ENCODE measurements at places on chromosomes 2 and 18.

DNA sequence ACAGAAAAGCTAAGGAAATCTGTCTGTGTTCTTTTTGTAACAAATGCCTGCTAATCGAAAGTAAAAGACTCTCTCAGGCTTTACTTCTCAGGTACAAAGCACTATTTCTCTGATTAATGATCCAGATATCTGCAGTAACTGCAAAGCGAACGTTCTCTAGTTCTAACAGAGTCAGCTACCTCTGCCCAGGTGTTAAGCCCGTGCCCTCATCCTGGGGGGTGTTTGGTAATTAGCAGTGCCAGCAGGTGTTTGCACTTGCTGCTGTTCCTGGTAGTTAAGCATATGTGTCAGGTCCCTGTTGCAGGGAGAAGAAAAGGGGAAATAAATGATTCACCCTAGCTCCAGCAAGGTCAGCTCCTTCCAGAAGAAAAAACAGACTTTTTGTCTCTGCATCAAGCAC is 58.8 kb upstream of the CRIM1 start:
- peak; percentile 14 for DNase-seq

DNA sequence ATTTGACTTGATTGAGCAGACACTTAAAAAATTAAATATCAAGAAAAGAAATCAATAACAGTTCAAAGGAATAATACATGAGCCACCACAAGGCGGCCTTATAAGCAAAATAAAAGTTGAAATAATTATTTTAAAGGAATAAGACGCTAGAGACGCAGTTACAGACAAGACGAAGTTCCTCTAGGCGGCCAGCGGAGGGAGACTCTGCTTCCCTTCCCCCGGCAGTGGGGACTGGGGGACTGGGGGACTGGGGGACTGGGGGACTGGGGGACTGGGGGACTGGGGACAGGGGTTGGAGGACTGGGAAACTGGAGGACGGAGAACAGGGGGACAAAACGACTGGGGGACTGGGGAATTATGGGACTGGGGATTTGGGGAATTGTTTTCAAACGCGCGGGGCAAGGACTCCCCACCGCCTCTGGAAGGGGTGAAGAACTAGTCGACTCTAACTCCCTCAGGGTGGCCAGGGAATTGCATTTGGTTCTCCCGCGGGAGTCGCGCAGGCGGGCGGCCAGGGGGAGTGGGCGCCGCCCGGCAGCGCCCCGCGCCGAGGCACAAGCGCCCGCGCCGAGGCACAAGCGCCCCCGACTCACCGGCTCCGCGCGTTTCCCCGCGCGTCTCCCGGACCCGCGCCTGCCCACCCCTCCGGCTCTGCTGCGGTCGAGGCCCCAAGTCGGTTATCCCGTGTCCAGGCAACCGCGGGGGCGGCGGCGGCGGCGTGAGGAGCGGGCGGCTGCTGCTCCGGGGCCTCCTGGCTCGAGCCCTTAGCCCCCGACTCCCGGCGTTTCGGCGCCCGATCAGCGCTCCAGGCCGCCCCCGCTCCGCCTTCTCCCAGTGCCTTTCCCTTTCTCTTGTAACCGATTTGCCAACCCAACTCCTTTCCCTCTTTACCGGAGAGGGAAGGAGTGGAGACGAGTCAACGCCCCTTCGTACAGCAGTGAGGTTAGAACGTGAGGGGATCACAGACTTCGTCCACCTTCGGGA is at the start of gene CCDC178:
Gene CCDC178 (minus strand): TSS at position 662 of the 984 bp plus-strand sequence. CDS start 28,633 bp downstream, outside the sequence.
- DNase-seq: peak; percentile 74

GRCh38 chr18:63142594-63143225 is 176.9 kb downstream of the BCL2 start:
- DNase-seq: no peak

DNA sequence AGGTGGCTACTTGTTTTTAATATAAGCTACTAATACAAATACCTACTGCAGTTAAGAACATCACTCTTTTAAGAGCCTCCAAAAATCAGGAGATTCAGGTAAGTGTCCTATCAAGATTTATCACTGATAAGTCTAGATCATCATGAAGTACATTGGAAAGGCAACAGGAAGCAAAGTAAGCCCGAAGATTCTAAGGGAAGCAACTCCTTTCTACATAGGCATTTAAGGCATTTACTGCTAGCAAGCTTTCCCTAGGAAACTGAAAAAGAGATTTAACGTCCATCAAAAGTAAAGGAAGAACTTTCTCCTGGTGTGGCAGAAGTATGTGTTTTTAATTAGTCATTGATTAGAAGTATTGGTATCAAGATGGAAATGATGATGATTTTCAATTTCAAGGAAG is 3.7 kb downstream of the STK17B start:
- peak; percentile 79 for DNase-seq

- DNase-seq: no peak
Observed at GRCh38 chr2:136381722-136382633, 264.0 kb upstream of the CXCR4 start.

- DNase-seq: peak; percentile 23
Observed at GRCh38 chr2:13558368-13558767, 841.6 kb downstream of the TRIB2 start.

- DNase-seq: no peak
Observed at GRCh38 chr2:54514822-54515569, 58.9 kb downstream of the SPTBN1 start.

- peak; percentile 62 for DNase-seq
Observed at GRCh38 chr18:58639751-58640427, 11.0 kb upstream of the ALPK2 start.

DNA sequence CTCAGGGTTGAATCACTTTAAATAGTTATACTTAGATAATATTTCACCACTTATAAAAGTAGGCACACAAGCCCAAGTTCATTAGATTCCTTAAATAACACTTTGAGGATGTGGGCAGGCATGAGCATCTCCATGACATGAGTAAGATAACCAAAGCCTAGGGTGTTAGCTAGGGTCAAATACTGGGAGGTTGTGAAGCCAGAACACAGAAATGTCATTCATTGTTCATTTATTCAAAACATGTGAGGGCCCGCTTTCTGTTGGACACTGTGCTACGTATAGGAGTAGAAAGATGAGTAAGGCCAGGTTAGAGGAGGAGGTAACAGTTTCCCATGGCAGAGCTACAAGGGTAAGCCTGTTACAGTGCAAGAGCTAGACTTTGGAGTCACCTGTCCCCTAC is 93.5 kb upstream of the NEDD4L start:
- no peak for DNase-seq

DNA sequence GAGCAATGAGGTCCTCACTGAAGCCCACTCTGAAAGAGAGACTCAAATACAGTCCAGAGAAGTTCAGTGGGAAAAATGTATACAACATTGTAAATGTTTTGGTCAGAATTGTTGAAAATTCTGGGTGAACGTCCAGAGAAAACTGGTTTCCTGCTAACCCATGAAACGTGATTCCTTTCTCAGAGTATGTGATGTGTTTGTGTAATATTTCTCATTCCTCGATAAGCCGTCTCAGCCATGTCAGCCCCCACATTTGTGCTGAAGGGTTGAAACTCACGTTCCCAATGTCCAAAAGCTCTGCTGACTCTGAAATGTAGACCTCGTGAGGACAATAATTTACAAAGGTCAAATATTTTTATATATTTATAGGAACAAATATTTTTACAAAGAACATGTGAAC is 51.6 kb downstream of the BMP10 start:
- DNase-seq: no peak

DNA sequence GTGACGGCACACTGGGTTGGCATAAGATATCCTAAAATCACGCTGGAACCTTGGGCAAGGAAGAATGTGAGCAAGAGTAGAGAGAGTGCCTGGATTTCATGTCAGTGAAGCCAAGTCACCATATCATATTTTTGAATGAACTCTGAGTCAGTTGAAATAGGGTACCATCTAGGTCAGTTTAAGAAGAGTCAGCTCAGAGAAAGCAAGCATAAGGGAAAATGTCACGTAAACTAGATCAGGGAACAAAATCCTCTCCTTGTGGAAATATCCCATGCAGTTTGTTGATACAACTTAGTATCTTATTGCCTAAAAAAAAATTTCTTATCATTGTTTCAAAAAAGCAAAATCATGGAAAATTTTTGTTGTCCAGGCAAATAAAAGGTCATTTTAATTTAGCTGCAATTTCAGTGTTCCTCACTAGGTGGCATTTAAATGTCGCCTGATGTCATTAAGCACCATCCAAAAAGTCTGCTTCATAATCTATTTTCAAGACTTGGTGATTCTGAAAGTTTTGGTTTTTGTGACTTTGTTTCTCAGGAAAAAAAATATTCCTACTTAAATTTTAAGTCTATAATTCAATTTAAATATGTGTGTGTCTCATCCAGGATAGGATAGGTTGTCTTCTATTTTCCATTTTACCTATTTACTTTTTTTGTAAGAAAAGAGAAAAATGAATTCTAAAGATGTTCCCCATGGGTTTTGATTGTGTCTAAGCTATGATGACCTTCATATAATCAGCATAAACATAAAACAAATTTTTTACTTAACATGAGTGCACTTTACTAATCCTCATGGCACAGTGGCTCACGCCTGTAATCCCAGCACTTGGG is 19.6 kb downstream of the RSAD2 start:
- DNase-seq: peak; percentile 29

DNA sequence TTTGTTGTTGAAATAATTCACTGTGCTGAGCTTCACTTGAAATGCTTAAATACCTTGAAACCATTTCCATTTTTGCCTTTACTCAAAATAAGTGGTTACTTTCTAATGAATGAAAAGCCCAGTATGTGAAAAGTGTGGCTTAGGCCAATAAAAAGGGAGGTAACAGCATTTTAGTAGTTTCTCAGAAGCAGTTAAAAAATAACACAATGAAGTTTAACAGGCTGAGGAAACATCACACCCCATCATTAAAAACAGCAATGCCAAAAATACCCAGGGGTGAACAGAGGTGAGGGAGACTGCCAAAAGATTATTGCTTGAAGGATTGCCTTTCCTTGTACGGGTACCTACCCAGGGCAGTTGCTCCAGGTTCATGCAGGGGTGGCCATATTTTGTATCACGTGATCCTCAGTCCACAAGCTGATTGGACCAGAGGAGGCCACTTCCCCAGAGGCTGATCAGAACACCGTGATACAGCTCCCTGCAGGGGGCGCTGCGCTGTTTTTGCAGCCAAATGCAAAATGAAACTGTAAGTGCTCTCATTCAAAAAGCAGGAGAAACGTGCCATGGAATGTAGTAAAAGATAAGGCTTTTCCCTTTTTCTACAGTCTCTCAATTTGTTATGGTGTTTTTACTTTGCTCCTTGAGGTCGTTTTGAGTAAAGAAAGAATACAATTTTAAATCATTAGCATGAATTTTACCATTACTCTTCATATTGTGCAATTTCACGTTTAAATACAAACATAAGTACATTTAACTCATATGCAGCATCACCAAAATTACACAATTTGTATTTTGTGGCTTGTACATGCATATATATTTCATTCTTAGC is 70.2 kb upstream of the SH3BP4 start:
- peak; percentile 93 for DNase-seq

- DNase-seq: peak; percentile 55
Observed at GRCh38 chr2:146412625-146413024, 1432.2 kb upstream of the ACVR2A start.

DNA sequence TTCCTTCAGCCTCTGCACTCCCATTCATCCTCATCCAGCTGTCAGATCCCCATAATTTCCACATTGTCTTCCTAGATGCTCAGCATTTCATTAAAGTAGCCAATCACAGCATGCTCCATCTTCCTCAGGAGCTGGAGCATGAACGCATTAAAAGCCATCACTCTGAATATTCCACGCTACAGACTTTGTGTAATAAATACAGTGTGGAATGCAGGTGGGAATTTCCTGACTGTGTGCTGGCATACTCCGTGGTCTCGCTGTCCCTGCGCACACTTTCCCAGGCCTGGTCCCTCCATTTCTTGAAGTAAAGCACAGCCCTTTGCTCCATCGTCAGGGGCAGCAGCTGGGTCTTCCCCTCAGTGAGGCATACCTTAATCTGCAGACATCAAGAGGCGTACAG is 123.7 kb upstream of the NCK2 start:
- DNase-seq: no peak

DNA sequence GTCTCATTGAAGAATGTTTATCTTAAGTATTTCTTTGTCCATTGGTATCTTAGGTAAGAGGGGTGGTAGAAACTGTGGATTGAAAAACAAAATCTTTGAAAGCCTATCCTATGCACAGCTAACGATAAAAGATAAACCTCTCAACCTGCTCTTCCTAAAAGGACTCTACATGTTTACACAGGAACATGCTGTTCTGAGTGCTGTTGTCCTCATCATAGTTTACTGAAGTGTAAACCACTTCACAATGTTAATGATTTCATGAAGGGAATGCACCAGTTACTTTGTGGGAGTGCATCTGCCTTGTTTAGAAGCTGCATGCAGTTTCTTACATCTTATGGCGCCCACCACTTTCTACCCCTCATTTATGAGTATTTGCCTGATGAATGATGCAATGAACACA is 1.2 kb downstream of the ACMSD start:
- DNase-seq: no peak

GRCh38 chr2:66271777-66272176 is 163.1 kb upstream of the MEIS1 start:
- DNase-seq: no peak

DNA sequence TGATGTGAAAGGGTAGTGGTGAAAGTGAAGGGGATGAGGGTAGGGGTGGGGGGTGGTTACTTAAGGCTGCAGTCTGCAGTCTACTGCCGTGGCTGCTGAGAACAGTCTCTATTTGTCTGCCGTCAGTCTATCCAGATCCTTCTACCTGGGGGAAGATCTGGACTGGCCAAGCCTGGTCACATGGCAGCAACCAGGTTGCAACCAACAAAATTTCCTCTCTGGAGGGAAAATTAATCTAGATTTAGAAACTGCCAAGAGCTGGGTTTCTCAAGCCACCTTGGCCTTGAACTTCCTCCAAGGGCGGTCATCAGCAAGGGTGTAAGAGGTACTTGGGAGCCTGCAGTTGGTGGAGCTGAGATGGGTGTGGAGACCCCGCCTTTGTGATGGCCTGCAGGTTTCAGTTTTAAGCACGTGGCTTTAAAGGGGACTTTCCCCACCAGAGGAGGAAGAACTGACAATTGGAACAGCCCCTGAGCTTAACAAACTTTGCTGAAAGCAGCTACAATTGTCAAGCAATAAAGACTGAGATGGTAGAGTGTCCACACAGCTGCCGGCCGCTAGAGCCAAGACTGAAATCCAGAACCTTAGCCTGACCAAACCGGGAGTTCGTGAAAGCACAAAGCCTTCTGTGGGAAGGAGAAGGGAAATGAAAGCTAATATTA is 31.4 kb upstream of the KCMF1 start:
- no peak for DNase-seq

- DNase-seq: no peak
Observed at GRCh38 chr2:115480741-115481140, 1038.3 kb downstream of the DPP10 start.

DNA sequence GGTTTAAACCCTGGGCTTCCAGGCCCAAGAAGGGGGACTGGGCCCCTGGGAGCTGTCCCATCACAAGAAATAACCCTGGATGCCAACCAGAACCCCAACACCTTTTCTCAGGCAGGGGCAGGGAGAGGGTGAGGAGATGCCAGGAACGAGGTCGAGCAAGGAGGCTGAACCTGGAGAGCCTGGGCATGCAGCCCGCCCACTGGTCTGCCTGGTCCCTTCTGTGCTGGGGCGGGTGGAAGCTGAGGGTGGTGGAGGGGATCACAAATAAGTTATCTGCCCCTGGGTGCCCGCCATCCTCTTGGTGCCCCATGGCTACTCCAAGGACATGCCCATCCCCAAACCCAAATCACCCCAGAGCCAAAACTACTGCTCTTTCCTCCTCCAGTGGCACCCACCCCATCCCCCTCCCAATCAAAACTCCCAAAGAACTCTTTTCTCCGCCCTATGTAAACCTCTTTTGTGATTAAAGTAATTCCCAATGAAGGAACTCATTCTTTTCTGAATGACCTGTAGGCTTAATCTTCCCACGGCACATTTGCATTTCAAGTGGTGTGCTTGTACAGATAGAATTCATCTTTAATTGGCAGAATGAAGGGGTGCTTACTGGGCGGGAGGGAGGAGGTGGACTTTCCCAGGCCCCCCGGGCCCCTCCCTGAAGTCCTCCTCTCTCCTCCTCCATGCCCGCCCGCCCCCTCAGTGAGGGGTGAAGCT is 47.9 kb downstream of the EFR3B start:
- DNase-seq: no peak
